ENCODE measurements at places on chromosomes 6 and 20.

GRCh38 chr6:149563928-149564325 is 2.2 kb upstream of the GINM1 start:
- no peak for DNase-seq

- no peak for DNase-seq
Observed at GRCh38 chr6:138116661-138116999, 9.4 kb upstream of the PERP start.

DNA sequence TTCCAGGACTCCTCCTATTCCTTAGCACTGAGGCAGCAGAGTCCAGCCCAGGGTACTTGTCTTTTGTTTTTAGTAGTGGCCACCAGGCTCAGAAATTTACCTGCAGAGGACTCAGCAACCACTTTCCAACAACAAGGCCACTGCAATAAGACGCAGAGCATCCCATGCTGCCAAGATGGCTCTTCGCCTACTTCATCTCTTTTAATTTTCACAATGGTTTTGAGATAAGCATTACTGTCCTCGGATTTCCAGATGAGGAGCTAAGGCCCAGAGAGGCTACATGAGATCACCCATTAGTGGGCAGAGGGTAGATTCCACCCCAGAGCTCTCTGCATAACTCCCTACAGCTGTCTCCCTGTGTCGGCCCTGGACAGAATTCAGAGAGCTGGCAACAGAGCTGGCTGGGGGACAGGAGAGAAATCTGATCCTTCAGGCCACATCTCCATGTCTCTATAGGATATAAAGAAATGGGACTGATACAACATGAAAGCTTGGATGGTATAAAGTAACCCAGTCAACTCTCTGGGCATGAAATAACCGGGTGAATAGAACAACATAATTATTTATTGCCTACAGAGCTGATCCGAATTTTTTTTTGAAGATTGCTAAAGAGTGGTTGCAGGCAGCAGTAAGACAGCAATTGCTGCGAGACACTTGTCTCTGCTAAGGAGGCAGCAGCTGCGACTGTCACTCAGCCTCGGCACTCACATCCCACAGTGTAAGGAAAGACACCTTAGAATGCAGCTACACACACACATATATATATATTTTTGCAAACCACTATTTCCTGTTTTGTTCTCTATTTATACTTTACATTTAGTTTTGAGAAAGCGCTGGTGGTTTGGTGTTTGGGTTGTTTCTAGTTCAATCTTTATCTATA is 37.2 kb downstream of the SCML4 start:
- DNase-seq: no peak

DNA sequence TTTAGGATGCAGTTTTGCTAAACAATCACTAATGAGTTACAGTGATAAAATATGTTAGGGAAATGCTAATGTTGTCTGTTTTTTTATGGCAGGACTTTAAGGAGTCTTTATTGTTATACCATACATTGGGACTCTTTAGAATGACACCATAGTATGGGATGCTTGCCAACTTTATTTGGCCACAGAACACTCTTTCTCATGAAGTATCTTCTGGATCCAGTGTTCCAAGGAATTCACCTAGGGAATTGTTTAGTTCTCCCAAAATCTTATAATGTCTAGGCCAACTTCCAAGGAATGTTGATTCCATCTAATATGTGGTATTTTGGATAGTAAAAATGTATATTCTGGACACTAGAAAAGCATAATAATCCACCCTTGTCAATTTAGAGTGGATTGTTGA is 3.3 kb downstream of the RIN2 start:
- no peak for DNase-seq

- no peak for DNase-seq
Observed at GRCh38 chr6:74458536-74458935, 747.3 kb downstream of the COL12A1 start.

DNA sequence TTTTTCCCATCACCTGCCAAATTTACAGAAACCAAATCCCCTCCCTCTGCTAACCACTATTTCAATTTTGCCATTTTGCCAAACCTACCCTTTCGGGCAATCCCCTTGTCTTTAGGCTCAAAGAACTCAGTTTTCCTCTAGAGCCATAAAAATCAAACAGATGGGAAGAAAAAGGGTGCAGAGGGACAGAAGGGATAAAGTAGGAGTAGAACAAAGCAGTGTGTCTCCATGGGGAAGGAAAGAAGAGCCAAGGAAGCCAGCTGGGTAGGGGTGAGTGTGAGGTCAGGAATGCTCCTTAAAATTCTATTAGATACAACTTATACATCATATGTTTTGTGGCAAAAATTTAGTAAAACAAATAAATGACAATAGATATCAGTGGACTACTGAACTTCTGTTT is 316.5 kb downstream of the BTBD9 start:
- DNase-seq: no peak

DNA sequence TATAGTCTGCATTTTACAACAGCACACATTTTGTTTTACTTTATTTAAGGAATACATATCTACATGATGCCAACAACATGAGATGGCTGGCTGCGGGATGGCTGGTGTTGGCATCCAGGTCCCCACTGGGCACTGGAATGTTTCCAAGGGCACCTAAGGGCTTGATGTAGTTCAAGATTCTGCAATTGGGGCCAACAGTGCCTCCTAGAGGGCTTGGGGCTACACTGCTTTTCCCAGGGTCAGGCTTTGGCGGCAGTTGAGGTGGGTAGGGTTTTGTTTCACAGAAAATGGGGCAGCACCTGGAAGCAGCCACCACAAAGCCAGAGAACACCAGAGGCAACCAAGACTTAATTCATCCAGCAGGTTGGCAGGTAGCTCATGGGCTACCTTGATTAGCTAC is 202.2 kb upstream of the PRND start:
- DNase-seq: no peak

GRCh38 chr6:20409427-20409971 is 7.8 kb downstream of the E2F3 start:
- DNase-seq: no peak

- no peak for DNase-seq
Observed at GRCh38 chr6:141510803-141511202, 621.9 kb upstream of the GJE1 start.

DNA sequence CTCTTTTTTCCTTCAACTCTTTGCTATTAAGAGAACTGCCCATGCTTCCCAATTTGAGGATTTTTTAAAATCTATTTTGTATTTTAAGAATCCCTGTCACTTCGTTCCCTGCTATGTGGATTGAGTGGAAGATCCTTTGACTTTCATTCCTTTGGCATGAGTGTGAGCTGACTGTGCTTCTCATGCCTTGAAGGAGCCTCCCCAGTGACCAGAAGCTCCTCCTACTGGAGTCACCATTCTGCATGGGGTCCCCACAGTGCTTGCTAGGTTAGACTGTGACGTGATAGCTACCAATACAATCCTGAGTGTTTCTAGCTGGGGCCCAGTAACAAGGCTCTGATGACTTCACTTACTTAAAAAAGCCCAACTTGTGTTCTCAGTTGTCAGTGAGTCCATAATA is 104.4 kb upstream of the LAMP5 start:
- no peak for DNase-seq

DNA sequence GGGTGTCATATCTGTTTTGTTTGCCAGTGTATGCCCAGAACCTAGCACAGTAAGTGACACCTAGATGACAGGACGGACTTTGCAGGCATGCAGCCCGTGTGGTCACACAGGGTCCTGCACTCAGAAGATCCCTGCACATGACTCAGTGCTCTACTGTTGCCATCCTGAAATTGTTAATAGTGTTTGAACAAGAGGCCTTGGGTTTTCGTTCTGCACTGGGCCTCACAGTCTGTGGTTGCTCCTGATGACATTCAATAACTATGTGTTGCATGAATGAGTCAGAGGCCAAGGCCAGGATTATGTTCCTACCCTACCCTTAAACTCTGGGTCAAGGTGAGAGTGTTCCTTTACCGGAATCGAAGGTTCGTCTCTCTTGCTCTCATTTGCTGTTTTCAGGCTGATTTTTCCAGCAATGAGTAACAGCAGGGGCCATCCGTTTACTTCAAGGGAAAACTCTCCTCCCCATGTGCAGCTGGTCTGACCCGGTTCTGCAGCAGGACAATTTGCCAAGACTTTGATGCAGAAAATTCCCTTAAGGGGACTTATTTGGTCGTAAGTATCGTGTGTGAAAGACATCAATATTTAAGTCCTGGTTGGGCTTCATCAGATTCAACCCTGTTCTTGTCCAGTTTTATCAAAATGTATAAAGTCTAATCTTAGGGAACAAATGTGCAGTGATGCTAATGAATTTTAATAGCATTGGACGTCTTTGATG is 13.0 kb upstream of the PFDN4 start:
- no peak for DNase-seq

DNA sequence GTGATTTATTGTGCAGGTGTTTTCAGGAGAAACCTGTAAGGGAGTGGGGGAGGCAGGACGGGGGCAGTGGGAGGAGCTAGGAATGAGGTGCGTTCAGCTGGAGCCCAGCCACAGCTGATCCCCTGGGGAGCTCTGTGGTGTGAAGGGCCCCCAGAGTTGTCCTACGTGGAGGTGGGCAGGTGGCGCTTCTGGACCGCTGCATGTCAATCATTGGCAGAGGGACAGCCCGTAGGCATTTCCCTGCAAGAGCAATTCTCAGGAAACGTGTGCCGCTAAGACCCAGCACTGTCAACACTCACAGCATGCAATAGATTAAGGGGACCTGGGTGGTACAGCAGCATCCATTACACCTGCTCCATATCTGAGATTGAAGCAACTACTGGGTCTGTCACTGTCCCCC is 88.0 kb downstream of the PRND start:
- no peak for DNase-seq
